Stimulated activated CD4-positive, alpha-beta T cell treated with anti-CD3 and anti-CD28 coated beads, Interleukin-2, amount 100 ng/mL, for 24 hours (primary cell): ENCODE measurements at places on chromosomes 1 and 21.

DNA sequence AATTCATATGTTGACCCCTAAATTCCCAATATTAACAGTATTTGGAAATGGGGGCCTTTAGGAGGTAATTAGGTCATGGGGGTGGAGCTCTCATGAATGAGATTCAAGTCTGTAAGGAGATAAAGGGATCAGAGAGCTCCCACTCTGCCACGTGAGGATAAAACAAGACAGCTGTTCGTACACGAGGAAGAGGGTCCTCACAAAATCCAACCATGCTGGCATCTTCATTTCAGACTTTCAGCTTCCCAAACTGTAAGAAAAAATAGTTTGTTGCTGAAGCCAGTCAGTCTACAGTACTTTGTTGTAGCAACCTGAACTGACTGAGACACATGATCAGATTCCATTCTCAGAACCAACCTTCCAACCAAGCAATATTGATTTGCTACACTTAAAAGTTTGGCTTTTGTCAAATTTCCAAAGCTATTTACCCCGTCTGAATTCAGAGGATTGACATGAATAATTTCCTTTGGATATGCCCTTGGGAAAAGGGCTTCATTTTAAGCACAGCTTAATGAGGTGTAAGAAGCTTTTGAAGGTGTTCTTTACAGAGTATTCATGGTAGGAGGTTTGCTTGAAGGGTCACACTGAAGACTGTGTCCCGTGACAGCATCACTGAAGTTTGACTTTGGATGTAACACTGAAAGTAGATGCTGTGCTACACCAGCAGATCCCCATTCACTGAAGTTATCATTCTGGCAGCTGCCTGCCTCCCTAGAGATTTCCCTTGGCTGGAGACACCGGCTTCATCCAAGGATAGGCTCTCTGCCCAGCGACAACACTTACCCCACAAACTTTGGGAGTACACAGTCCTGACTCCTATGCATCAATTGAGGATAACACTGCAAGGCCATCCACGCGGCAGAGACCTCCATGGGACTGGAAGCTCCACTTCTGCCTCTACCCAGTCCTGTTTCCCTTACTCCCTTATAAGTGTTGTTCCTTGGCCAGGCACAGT is 4.9 kb upstream of the OMA1 start:
- DNase-seq = no peak

GRCh38 chr1:24586970-24587820 is 31.3 kb downstream of the NCMAP start:
- DNase-seq = peak; percentile 11

DNA sequence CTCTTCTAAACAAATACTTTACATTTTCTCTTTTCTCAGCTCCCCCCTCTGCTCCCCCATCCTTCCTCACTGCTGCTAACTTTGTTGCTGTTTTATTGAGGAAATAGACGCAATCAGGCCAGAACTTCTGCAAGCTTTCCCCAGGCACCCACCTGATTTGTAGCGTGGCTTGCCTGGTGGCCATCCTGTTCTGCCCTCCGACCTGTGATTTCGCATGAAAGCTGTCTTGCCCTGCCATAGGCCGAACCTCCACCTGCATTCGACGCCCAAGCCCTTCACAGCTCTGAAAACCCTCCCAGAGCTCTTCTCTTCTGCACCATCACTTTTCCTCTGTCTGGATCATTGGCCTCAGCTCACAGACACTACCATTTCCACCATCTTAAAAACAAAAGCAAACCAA is 100.6 kb downstream of the PLPP3 start:
- DNase-seq = no peak

DNA sequence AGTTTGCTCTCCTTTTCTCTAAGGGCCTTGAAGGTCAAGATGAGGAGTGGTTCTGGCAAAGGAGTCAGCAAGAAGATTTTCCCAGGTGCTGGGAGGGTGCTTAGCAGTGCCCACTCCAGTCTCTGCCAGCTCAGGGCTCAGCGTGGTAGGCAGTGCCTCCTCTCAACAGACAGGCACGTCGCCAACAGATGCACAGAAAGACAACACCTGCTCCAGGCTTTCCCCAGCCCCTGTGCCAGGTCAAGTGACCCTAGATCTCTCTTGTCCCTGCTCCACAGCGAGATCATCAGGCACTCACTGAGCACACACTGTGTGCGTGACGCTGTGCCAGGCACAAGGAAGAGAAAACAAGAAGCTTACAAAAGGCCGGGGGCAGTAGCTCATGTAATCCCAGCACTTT is 86.0 kb downstream of the CASZ1 start:
- DNase-seq = no peak

- DNase-seq = no peak
Observed at GRCh38 chr1:10007169-10007568, 10.1 kb downstream of the RBP7 start.
